ENCODE measurements at places on chromosomes 1 and 21. TPM values are rescaled to one million over a fixed set of nuclear protein-coding genes. Genes with fewer than 3 reads are reported as not detected.
A peak's percentile ranks its signal among the peaks of the same experiment; 100 is the strongest.

DNA sequence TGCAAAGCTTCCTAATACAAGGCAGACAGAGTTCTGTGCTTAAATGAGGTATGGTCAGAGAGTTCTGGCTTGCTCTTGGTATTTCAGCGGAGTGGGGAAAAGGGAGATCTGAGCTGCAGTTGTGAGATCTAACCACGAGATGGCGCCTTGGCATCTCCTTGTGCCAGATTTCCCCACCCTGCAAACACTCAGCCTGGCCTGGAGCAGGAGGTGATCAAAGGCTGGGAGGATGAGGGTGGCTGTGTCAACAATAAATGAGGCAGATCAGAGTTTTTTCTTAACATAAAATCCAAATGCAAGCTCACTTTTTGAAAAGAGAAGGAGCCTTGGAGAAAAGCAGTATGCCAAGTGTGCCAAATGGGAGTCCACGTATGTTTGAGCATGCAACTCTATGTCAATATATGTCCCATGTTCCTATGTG lies 4.1 kb upstream of the TFAP2E start:
- DNase-seq = peak; percentile 46

- no peak for DNase-seq
These were observed 25.9 kb upstream of the GNPAT start for GRCh38 chr1:231214918-231215680.

The COL9A2 gene
- total RNA-seq = 5.2 TPM

DNA sequence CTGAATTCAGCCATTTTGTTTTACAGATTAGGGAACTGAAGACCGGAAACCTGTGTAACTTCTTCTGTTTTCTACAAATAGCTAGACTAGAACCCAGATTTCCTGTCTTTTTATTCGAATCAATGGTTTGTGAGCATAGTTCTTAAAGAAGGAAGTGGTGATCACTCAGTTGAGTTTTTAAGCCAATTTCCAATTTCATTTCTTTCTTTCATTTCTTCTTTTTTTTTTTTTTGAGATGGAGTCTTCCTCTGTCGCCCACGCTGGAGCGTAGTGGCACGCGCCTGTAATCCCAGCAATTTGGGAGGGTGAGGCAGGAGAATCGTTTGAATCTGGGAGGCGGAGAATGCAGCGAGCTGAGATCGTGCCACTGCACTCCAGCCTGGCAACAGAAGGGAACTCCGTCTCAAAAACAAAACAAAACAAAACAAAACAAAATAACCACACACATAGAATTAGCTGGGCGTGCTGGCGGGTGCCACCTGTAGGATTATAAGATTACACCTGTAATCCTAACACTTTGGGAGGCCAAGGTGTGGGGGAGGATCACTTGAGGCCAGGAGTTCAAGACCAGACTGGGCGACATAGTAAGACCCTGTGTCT lies 3.0 kb upstream of the MDM4 start:
- peak; percentile 68 for DNase-seq

The KLF18 gene
- not detected for total RNA-seq

The OLFM3 gene
- not detected for total RNA-seq

- no peak for DNase-seq
These were observed 7.6 kb upstream of the RAP1A start for GRCh38 chr1:111611986-111612385.

GRCh38 chr1:226598455-226598849 lies 49.9 kb downstream of the STUM start:
- DNase-seq = no peak

The SPRR2A gene
- total RNA-seq = not detected

DNA sequence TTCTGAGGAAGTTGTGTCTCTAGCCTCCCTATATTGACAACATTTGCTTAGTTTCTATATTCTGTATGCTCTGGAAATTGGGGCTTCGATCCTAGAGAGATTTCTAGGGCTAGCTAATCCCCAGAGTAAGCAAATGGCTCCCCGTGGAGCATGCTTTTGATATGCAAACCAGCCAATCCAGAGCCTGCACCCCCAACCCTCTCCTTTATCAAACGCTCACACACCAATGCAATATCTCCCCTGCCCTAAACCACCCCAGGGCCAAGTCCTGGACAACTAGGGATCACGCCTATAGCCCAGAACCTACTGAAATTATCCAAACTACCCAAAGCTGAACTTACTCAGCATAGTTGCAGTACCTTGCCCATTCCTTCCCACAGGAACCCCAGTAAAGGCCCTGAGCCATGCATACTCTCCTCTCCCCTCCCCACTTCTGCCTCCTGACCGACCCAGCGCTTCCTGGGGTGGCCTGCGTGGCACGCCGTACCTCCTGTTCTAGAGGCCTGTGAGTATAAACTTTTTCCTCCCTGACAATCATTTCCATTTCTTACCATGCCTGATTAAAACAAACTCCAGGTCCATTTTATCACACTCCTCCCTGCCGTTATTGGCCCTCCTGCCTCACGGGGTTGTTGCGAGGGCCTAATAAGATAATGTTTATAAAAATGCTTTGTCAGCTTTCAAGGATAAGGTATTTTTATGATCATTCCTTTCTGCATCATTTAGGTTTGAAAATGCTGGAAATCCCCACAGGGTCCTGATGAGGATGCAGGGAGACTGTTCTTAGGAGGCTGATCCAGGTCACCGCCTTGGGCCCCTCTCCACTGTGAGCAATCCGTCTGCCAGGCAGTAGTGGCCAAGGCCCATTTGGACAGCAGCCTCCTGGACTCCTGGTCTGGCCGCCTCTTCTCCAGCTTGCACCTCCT lies 102.7 kb downstream of the TENT5C start:
- DNase-seq = no peak

GRCh38 chr1:61397935-61398334 lies 315.6 kb downstream of the NFIA start:
- no peak for DNase-seq

GRCh38 chr1:233113009-233113879 lies 162.8 kb downstream of the NTPCR start:
- no peak for DNase-seq

DNA sequence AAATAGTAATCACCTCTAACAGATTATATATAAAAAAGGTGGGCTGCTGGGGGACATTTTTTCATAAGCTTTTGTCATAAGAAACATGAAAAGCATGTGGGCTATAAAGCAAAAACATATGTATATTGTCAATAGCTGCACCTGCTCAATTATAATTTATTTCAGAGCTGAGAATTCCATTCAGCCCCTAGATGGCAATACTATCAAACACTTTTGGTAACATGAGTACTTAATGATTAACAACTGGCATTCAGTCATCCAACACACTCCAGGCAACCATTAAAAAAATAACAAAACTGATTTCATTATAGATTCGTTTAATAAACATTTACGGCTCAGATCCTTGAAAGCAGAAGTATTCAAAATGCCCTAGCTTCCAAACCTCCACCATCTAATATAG lies 115.1 kb downstream of the KCTD3 start:
- DNase-seq = no peak

The CDKN2C gene
- total RNA-seq = 4.7 TPM

The PSMD4 gene
- 130 TPM for total RNA-seq

- DNase-seq = no peak
These were observed 51.9 kb upstream of the PRRC2C start for GRCh38 chr1:171433451-171433850.

- no peak for DNase-seq
These were observed 113.4 kb downstream of the PTBP2 start for GRCh38 chr1:96834986-96835385.

- DNase-seq = no peak
These were observed 3.0 kb downstream of the RWDD3 start for GRCh38 chr1:95236784-95237575.

DNA sequence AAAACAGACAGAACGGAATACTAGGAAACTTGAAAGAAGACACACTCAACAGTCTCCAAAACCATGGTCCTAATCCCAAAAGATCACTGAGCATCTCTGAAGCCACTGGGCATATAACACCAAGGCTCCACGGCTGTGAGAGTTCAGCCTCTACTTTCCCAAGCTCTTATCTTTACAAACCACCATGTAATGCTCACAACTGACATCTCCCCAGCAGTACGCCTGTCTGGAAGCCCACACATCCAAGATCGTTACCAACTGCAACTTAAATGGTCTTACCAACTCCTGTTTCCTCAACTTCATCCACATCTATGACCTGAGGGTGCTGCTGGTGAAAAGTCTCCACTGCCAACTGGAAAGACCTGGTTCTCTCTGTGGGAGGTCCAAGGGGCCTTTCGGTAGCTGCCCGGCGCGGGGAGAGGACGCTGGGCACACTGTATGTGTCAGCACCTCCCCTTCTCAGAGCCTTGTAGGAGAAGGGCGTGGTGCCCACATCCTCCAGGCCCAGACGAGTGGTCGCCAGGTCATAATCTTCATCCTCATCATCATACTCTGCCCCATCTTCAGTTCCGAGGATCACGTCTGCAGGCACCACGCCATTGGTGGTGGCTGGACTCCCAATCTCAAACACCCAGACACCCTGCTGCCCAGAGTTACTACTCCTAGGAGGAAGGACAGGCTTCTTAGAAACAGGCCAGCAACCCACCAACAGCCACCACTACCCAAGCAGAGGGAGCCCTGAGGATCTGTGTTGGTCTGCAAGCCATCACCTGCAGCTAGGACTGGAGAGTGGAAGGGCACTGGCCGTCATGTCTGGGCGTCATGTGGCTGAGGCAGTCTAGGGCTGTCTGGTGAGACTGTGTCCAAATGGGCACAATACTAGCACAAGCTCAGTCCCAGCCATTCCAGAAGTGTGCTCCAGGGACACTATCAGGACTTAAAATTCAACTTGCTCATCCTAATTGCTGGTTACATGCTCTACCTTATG lies 23.0 kb downstream of the NID1 start:
- DNase-seq = no peak

GRCh38 chr1:227929751-227930472 lies 17.8 kb downstream of the WNT9A start:
- no peak for DNase-seq

GRCh38 chr1:77975386-77975785 lies 3.5 kb downstream of the FUBP1 start:
- no peak for DNase-seq

The LRRC8D gene
- 37.1 TPM for total RNA-seq

- no peak for DNase-seq
These were observed 442 bp upstream of the AHCYL1 start for GRCh38 chr1:109984190-109984455.

The ACBD3 gene
- total RNA-seq = 30.6 TPM

The WNT3A gene
- total RNA-seq = not detected

GRCh38 chr1:117712621-117713020 lies 106.8 kb downstream of the TENT5C start:
- no peak for DNase-seq

GRCh38 chr1:207302618-207303393 lies 18.7 kb upstream of the CD55 start:
- DNase-seq = no peak

GRCh38 chr1:192860478-192861185 lies 51.8 kb downstream of the RGS2 start:
- no peak for DNase-seq

GRCh38 chr1:160049101-160049500 lies 17.3 kb upstream of the PIGM start:
- DNase-seq = no peak

GRCh38 chr21:20163167-20163566 lies 835.0 kb upstream of the NCAM2 start:
- no peak for DNase-seq
